Fibroblast of villous mesenchyme (primary cell): ENCODE measurements at places on chromosomes 7 and 10.

DNA sequence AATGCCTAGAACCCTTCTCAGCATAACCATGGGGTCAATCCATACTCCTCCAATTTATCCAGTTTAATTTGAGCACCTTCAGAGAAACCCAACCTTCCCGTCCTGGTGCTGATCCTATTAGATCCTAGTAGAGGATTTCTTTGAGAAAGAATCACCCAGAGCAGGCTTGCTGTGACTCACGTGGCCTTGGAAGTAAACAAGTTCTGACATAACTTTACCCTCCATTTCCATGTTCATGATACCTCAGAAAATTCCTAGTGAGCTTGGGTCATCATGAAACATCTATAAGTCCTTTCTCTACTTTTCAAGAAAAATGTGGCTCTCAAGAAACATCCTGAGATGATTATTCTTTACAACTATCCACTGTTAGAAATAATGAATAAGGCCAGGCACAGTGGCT is 71.7 kb downstream of the PRLHR start:
- DNase-seq: no peak

DNA sequence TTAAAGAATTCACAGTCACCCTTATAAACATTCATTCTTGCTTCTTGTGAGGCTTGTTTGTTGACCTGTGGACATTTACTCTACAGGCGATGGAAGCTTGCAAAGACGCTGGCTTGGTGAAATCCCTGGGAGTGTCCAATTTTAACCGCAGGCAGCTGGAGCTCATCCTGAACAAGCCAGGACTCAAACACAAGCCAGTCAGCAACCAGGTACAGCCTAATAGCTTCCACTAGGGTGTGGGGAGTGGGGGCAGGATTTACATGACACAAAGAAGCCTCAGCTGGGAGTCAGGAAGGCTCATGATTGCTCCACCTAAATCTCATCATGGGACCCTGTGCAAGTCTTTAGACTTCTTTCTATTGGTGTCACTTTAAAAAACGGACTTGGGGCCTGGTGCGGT is 29.0 kb downstream of the AKR1D1 start:
- DNase-seq: peak; percentile 70

DNA sequence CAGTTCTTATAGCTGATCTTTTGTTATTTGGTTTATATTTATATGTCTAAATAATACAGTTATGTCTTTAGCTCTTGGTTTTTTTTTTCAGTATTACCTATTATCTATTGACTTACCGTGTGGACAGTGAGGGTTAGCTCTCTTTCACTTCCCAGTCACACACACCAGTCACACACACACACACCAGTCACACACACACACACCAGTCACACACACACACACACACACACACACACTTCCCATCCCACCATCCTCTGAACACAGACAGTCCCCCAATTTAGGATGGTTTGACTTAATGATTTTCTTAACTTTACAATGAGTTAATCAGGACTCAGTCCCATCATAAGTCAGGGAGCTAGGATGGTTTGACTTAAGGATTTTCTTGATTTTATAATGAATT is 18.9 kb upstream of the AGFG2 start:
- no peak for DNase-seq

DNA sequence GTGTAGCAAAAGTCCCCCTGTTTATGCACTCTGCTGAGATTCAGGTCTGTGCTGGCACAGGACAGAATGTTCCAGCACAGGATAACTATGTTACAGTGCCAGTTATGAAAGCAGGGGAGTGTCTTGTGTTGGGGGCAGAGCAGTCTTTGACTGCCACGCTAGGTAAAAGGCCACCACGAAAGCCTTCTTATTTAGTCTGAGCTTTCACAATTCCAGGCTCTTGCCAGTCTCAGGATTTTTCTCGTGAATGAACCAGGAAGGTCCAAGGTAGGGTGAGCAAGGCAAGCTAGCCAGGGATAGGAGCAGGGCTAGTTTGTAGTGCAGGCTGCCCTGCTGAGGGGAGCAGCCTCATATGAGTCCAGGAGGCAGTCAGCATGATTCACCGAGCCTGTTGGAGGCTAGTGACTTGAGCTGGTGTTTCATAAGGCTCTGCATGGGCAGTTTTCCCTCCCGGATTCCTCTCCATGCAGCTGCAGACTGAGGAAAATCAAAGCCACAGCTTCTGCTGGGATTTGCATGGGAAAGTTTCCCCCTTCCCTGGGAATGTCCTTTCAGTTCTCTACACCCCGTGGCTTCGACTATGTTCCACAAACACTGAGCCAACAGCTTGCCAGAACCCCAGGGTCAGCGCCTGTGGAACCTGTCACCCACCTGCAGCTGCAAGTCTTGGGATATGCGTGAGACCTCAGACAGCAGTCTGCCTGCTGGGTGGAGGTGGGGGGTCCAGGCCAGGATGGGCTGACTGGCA is 112.3 kb downstream of the JCAD start:
- peak; percentile 88 for DNase-seq

GRCh38 chr10:133422807-133423771 is 1.3 kb downstream of the SPRN start:
- DNase-seq: no peak

- DNase-seq: no peak
Observed at GRCh38 chr10:66833861-66834260, 92.0 kb upstream of the LRRTM3 start.

- no peak for DNase-seq
Observed at GRCh38 chr7:63114371-63114985, 884.2 kb upstream of the ZNF722 start.

DNA sequence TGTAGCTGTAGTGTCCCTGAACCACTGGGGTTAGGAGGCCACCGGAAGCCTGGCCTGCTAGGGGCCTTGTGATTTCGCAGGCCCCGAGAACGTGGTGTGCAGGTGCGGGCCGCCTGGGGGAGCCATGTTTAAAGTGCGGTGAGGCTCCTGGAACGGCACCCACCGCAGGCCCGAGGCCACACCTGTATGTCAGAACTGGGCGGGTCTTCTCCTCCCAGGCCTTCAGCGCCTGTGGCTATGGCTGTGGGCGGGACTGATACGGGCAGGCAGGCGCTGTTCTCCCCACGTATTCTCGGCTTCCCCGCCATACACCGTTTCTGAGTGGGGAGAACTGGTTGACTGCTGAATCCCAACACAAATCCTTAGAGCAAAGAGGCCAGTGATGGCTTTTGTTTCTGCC is 74.8 kb downstream of the DNAJB6 start:
- no peak for DNase-seq

DNA sequence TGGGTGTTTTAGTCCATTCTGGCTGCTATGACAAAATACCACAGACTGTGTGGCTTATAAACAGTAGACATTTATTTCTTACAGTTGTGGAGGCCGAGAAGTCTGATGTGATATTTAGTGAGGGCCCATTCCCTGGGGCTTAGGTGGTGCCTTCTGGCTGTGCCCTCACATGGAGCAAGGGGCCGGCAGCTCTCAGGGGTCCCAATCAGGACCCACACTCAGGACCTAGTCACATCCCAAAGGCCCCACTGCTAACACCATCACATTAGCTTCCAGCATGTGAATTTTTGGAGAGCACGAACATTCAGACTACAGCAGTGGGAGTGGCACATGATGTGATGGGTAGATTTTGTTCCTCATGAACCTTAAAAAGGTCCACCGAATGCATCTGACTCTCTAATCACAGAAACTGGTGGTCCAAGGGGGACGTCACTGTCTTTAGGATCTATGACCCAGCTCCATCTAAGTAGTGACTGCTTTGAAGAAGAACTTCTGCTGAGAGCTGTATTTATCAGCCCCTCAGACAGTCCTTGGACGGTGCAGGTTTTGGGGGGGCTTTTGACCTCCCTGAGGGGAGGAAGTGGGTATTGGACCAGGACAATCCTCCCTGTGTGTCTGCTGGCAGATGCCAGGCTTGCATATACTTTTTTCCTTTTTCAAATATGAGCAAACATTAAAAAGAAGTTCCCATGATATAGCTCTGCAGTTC is 154.5 kb upstream of the ZNF32 start:
- no peak for DNase-seq

DNA sequence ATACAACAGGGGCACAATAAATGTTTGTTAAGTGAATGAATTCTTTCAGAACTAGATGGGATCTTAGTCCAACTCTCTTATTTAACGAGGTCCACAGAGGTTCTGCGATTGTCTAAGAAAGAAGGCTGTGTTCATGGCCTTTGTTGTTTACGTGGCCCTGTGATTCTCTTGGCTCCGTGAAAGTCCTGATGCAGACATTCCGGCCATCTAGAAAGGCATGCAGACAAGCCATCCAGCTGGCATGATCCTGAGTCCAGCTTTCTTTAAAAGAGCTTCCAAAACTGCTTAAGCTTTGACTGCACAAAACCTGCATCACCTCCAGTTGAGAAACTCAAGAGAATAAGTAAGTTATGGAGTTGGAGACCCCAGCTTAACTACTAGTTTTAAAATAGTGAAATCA is 26.0 kb downstream of the EGFR start:
- no peak for DNase-seq

GRCh38 chr7:27129729-27130539 is 623 bp downstream of the HOXA4 start:
- DNase-seq: no peak

DNA sequence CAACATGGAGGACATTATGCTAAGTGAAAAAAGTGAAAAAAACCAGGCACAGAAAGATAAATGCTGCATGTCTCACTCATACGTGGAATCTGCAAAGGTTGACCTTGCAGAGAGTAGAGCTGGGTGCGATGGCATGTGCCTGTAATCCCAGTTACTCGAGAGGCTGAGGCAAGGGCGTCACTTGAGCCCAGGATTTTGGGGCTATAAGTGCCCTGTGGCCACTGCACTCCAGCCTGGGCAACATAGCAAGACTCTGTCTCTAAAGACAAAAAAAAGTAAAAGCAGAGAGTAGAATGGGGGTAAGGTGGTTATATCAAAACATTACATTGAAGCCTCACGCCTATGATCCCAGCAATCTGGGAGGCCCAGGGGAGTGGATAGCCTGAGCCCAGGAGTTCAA is 22.8 kb downstream of the CBX3 start:
- no peak for DNase-seq

- no peak for DNase-seq
Observed at GRCh38 chr7:55272328-55272727, 92.8 kb upstream of the LANCL2 start.

DNA sequence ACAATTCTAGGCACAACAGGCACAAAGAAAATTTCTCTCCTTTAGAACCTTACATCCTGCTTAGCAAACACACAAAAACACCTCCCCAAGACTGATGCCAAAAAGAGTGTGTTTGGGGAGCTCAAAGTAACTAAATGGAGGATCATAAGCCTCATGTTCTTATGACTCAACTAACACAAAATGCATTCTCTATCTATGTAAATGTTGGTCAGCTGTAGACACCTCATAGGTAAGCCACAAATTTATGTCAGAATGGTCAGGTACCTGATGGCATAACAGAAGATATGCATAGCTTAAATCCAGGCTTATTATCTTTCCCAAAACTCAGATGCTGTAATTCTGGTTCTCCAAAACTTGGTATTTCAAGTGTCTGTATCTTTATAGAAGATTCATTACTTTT is 315.1 kb downstream of the C7orf25 start:
- no peak for DNase-seq

DNA sequence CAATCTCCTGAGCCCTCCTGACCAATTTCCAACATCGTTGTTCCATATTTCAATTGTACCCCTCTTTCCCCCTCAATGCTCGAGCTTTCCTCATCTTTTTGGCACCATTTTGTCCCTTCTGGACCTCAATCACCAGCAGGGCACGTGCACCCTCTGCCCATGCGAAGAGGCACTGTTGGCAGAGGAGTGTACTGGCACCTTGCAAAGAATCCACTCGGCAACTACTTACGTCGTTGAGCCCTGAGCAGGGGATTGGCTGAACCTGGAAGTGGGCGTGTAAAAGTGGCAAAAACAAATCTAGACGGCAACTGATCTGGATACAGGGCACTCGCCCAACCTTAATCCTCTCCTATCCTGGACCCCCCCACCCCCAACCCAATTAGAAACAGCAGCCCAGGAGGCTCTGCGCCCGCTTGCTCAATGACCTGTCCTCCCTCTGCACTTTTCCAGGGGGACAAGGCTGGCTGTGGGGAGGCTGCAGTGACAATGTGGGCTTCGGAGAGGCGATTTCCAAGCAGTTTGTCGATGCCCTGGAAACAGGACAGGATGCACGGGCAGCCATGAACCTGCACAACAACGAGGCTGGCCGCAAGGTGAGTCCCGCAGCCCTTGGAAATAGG is 18.8 kb downstream of the WNT8B start:
- peak; percentile 85 for DNase-seq

GRCh38 chr10:103717341-103718246 is 137.8 kb downstream of the SH3PXD2A start:
- no peak for DNase-seq

- no peak for DNase-seq
Observed at GRCh38 chr7:50721160-50721559, 61.5 kb downstream of the GRB10 start.

GRCh38 chr7:95620631-95621030 is 24.3 kb upstream of the PDK4 start:
- DNase-seq: no peak

DNA sequence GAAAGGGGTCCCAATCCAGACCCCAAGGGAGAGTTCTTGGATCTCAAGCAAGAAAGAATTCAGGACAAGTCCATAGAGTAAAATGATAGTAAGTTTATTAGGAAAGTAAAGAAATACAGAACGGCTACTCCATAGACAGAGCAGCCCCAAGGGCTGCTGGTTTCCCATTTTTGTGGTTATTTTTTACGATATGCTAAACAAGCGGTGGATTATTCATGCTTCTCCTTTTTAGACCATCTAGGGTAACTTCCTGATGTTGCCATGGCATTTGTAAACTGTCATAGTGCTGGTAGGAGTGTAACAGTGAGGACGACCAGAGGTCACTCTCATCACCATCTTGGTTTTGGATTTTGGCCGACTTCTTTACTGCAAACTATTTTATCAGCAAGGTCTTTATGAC is 1033.4 kb downstream of the SORCS3 start:
- DNase-seq: no peak

DNA sequence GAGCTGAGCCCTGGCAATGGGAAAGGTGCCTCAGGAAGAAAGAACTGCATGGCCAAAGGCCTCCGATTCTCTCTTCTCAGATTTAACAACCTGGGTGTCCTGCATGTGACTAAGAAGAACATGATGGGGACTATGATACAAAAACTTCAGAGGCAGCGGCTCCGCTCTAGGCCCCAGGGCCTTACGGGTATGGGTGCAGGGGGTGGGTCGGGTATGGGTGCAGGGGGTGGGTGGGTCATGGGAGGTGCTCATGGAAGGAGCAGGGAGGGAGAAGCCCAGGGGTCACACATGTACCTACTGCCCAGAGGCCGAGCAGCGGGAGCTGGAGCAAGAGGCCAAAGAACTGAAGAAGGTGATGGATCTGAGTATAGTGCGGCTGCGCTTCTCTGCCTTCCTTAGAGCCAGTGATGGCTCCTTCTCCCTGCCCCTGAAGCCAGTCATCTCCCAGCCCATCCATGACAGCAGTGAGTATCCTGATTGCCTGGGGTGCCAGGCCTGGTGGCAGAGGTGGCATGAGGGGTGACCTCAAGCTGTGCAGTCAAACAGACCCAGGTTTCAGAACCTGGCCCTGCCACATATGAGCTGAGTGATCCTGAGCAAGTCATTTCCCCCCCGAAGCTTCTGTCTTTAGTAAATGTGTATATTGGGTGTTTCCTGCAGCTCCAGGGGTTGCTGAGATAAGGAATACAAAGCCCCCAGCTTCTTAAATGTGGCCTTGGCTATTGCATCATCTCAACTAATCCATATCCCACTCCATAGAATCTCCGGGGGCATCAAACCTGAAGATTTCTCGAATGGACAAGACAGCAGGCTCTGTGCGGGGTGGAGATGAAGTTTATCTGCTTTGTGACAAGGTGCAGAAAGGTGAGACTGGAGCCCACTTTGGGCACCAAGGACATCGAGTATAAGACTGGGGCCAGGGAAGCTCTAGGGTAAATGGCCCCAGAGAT is 2.0 kb downstream of the NFKB2 start:
- no peak for DNase-seq
